AG04449 (cell line): ENCODE measurements at places on chromosomes 1 and 21.

DNA sequence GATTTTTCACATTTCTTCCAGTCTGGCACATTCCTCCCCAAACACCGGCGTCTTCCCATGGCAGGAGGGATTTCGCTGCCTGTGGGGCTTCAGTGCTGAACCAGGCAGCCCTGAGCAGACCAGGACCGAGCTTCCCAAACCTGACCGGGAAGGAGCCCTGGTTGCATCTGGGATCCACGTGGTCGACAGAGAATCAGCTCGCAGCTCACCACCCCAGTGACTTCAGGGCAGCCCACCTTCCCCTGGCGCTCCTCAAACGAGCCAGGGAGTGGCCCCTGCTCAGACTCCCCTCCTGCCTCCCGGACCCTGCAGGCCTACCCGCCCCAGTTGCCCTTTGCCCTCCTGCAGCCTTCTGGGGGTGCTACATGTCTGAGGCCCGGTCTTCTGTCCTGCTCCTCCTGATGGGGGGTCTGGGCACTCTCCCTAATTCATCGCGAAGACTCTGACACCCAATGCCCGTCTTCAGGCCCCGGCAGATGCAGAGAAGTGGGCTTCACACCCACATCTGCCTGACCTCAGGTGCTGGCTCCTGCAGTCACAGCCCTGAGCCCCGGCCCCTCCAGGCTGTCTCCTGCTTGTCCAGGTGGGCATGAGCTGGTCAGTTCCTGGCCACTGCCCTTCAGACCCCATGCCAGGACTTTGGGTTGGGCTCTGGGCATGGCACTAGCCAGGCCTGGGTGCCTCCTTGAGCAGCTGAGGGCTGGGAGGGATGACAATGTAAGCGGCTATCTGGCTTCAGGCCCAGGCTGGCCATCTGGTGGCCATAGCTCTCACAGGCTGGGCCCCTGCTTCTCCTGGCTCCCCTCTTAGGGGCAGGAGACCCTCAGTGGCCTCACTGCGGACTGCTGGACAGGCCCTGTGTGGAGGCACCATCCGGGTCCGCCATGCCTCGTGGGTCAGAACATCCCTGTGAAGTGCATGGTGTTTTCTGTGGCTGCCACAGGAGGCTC is 26.1 kb upstream of the PRSS38 start:
- no peak for DNase-seq

GRCh38 chr1:232108598-232108997 is 482.0 kb downstream of the DISC1 start:
- no peak for DNase-seq

DNA sequence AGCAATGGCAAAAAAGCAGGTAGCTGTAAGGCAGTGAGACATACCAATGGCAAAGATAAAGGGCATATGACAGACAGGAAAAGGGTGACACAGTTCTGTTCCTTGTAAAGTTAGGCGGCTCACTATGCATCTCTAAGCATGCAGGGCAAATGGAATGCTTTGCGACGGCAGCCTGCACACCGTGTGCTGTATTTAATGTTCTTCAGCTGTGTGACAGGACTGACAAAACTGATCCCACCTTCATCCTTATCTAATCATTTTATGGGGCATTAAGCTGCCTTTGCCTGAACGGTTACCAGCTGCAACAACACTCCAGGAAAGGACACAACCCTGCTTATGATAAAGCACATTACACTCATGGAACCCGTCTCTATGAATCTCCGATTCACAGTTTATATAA is 80.5 kb upstream of the VAV3 start:
- DNase-seq: no peak

DNA sequence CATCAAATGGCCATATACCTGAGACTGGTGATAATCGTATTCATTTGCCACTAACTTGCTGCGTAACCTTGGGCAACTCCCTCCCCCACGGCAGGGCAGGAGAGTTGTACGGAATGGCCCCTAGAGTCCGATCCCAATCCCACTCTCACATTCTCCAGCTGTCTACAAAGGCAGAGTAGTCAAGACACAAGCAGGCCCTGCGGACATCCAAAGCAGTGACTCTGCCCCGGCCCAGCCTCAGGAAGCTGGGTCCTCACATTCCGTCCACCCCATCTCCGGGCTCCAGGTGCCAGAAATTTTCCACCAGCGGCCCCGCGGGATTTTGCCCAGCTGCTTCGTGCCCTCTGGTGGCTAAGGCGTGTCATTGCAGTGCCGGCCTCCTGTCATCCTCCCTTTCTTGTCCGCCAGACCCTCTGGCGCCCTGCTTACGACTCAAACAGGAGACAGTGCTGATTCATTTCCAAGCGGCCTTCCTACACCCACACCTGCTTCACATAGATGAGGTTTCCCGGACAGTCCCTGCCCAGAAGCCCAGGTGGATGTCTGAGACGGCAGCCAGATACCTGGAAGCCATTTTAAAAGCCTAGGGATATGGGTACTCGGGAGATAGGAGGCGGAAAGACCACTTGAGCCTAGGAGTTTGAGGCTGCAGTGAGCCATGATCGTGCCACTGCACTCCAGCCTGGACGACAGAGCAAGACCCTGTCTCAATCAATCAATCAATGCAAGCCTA is 2.9 kb upstream of the S100A2 start:
- DNase-seq: no peak

GRCh38 chr1:84892705-84893618 is at the start of gene LPAR3:
TSS of gene LPAR3 (minus strand) at chr1:84893206. CDS start at chr1:84866120, 27,086 bp downstream.
- DNase-seq: no peak

GRCh38 chr1:53957194-53957818 is 11.2 kb downstream of the LRRC42 start:
- DNase-seq: no peak

- DNase-seq: no peak
These were observed 590.9 kb upstream of the PLXNA2 start for GRCh38 chr1:208835097-208835463.

- DNase-seq: no peak
These were observed 1.2 kb downstream of the GBP6 start for GRCh38 chr1:89364954-89365550.

- peak; percentile 85 for DNase-seq
These were observed 26.5 kb downstream of the AKNAD1 start for GRCh38 chr1:108830119-108831008.

- DNase-seq: no peak
These were observed 39.0 kb upstream of the MYSM1 start for GRCh38 chr1:58738876-58739275.

GRCh38 chr1:242225767-242226573 is 227.1 kb upstream of the MAP1LC3C start:
- DNase-seq: no peak

GRCh38 chr1:31580513-31580870 is 4.2 kb downstream of the TINAGL1 start:
- no peak for DNase-seq

DNA sequence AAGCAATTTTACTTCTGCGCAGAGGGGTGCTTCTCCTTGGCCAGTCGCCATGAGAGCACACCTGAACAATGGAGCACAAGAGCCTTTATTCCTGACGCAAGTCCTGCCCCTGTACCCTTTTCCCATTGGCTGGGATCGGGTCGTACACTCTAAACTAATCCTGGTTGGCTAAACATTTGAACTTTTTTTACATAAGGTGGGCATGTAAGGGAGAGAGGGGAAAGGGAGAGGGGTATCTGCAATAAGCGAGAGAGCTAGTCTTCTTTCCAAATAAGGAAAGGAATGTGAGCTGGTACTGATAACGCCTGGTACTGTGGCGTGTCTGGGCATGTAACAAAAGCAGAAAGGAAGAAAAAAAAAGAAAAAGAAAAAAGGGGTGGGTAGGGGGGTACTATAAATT is 21.8 kb downstream of the MFSD2A start:
- DNase-seq: no peak

DNA sequence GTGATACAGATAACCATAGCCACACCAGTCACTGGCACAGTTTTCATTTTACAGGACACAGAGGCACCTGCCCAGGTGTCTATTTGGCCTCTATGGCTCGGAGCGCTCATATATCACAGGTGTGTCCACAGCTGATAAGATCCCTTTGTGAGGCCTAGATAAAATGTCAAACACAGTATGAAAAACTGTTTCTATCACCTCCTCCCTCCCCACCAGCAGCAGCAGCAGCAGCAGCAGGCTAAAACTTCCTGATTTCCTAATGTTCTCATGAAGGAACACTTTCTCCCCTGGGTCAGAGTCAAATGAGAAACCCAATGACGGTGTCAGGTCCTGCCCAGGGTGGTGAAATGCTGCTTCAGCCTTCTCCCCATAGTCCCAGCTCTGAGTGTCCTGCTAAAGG is 24.4 kb downstream of the ELAPOR1 start:
- DNase-seq: no peak

GRCh38 chr1:77631302-77631701 is 51.2 kb downstream of the ZZZ3 start:
- DNase-seq: no peak

GRCh38 chr1:160360227-160360695 is 6.6 kb upstream of the NHLH1 start:
- DNase-seq: no peak

DNA sequence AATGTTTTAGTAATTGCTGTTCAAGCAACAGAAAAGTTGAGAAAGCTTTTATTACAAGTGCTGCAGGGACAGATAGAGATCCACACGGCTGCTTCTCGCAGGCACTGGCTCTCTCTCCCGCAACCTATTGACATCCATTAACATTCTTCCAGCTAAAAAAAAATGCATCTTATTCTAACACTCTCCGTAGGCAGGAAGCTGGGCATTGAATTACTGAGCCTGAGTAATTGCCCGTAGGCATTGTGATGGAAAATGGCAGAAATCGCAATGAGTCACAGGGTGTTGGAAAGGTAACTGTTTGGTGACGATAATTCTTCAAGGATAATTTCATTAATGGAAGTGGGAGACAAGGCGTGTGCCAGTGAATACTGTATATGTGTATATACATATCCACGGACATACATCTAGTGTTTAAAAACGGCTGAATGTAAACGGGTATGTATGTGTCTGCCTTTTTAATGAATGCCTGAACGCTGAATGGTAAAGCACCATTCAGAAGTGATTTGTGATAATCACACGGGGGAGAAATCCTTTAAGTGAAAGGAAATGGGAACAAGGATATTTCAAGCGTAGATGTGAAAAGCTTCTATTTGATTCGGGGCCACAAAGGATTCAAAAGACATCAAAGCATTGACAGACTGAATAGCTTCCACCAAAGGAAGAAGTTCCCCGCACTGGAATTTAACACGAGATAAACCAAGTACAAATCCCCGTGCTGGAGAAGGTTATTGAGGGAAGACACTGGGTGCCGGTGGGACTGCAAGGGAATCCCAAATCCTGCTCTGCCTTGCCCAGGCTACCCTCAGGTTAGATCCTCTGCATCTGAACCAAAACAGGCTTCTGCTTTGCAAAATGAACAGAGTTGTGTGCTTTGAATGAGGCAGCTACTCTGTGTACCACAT is 567.2 kb downstream of the NPHP4 start:
- no peak for DNase-seq

GRCh38 chr1:56320464-56321149 is 258.8 kb downstream of the PLPP3 start:
- no peak for DNase-seq

GRCh38 chr1:210043058-210043457 is 105.0 kb downstream of the SYT14 start:
- DNase-seq: no peak

GRCh38 chr1:88742531-88742930 is 58.5 kb downstream of the PKN2 start:
- DNase-seq: no peak

- DNase-seq: no peak
These were observed 254.0 kb downstream of the MATN1 start for GRCh38 chr1:30469426-30469825.
